ENCODE measurements at places on chromosomes 7 and 10. TPM values are rescaled to one million over a fixed set of nuclear protein-coding genes. Genes with fewer than 3 reads are reported as not detected.

The WNT8B gene
- polyA plus RNA-seq, result not detected

GRCh38 chr10:29472301-29473086 is 162.3 kb downstream of the SVIL start:
- DNase-seq, result no peak

DNA sequence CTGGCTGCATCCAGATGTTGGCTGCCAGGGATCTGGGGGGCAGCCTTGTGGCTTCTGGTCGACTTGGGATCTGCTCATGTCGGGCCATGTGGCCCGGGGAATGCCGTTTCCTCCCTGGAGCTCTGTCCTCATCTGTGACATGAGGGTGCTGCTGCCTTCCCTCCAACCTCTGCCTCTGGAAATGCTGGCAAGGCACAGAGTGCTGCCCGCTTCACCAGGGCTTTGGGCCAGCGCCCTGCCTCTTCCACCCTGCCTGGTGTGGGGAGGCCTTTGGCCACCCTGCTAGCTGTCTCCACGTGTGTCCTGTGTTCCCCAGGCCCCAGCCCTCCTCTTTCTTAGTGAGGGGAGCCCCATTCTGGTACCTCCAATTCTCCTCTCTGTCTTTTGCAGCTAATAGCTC is 5.8 kb upstream of the SMARCD3 start:
- no peak for DNase-seq

DNA sequence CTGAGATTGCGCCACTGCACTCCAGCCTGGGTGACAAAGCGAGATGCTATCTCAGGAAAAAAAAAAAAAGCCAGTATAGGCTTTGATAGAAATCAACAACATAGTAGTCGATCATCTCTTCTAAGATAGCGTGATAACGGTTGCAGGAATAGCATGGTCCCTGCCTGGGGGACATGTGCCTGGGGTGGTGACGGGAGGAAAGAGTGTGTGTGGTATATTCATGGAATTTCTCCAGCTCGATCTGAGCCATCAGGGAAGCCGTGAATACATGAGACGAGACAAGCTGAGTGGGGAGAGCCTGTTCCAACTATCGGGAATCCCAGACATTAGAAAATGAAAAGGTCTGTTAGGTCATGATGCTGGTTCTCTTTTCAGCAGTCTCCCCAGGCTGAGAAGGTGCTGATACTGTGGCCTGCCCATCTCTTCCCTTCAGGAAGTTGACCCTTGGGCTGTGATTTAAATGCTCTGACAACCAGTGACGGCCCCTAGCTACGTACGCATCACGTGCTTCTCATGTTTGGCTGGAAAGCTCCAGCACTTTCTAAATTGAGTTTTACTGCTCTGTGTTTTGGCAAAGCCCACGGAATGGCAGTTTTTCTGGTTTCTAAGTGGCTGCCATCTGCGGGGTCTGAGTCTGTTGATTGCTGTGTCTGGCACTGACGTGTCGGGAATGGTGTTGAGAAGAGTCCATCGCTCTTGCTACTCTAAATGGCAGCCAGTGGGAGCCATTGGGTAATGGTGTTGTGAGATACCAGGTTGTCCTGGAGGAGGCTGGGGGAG is 229.3 kb downstream of the CCDC3 start:
- no peak for DNase-seq

DNA sequence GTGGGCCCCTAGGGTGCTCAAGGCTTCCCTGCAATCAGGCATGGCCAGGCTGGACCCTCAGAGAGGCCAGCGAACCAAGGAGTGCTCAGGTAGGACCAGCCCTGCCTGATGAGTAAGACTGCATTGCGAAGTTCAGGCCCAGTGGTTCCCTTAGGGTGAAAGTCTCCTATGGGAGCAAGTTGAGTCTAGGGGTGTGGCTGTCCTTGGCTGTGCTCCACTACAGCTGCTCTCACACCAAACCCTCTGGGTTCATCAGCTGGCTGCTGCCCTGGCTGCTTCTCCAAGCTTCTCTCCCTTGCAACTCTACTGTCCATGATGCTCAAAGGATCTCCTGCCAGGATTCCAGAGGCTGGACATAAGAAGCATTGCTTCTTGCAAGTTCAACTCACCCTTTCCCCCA is 18.7 kb downstream of the FAM25A start:
- peak; percentile 51 for DNase-seq

DNA sequence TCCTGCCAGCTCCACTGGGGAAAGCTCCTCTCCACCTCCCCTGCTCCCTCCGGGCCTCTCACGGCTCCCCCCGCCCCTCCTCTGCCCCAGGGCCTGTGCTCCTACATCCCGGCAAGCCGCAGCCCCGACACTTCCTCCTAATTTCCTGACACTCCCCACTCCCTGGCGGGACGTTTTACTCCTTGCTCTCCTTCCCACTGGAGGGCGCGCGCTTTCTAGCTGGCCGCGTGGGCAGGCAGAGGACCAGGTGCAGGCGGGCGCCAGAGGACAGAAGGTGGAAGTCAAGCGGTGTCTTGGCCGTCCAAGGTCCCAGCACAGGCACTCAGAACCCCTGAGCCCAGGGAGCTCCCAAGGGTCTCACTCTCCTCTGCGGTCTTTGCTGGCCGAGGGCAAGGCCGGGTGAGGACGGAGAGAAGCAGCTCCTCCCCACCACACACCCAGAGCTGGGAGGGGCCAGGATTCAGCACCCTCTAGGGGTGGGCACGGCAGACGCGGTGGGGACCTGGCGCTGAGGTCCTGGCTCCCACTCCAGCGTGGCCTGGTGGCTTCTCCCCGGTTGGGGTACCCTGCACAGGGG is 19.1 kb downstream of the ADAM8 start:
- peak; percentile 29 for DNase-seq

The NKX2-3 gene
- polyA plus RNA-seq, result not detected

GRCh38 chr10:21172930-21173801 is 276.1 kb upstream of the NEBL start:
- DNase-seq, result no peak

Data from foreskin keratinocyte (primary cell).